ENCODE measurements at places on chromosomes 6 and 20.

DNA sequence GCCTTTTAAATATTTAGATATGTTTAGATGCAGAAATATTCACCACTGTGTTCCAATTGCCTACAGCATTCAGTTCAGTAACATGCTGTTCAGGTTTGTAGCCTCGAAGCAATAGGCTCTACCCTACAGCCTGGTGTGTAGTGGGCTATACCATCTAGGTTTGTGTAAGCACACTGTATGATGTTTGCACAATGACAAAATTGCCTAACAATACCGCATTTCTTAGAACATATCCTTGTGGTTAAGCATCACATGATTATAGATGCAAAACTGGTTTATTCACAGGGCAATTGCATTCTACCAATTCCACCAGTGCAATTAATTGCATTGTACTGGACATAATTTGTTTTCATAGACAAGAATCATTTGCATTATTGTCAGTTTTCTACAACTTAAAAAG is 7.9 kb upstream of the SLC22A16 start:
- no peak for DNase-seq

- peak; percentile 44 for DNase-seq
Measured at GRCh38 chr6:85354761-85355618, 94.9 kb upstream of the NT5E start.

- peak; percentile 33 for DNase-seq
Measured at GRCh38 chr6:6494677-6495076, 93.8 kb upstream of the LY86 start.

- DNase-seq, result no peak
Measured at GRCh38 chr6:126199466-126199865, 140.4 kb upstream of the CENPW start.

- DNase-seq, result no peak
Measured at GRCh38 chr6:81937296-81937937, 184.9 kb upstream of the TENT5A start.

DNA sequence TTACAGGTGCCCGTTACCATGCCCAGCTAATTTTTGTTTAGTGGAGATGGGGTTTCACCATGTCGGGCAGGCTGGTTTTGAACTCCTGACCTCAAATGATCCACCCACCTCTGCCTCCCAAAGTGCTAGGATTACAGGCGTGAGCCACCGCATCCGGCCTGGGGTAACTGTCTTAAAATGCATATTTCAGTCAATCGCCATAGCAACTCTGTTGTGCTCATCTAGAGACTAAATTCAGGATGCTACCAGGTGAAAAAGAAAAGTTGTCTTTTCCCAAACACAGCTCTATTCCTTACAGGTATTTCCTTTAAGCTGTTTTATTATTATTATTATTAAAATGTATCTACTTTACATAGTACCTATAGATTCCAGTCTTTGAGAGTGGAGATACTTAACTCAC is 66.6 kb downstream of the RNF182 start:
- no peak for DNase-seq

DNA sequence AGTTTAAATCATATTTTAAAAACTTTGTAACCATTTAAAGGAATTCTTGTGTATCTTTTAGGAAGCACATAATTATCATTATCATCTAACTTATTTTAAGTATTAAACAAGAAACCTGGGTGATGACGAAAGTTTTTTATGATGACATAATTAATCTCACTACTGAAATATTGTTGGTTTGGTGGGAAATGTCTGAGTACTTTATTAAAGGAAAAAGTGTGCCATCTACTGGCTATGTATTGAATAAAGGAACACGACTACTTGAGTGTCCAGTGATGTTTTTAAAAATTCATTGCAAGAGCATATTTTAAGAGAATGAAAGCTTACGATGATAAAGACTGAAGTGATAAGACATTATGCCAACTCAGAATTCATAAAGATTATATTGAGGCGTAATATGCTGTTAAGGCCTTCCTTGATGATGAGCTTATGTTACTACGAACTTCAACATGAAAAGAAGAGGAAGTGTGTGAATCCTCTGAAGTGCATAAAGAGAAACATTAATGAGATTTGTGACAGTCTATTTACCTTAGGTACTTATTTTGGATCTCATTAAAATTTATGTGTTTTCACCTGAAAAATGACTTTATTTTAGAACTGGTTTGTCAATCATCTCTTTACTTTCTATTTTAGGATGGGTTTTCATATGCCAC is 12.0 kb upstream of the TRMT11 start:
- DNase-seq, result no peak

DNA sequence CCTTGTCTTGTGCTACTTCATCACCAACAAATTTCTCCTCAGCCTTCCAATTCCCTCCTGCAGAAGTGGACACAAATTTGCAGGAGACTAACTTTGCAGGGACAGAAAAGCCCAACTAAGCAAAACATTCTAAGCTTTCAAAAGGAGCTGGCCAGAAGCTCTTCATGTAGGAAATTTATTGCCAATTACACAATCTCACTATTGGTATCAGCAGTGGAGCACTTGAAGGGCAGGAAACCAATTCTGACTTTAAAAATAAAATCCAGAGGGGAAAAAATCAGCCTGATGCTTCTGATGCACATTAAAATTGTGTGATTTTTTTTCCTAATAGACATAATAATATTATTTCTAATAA is 193.3 kb downstream of the LY86 start:
- no peak for DNase-seq

GRCh38 chr6:67535946-67536345 is 1099.1 kb upstream of the ADGRB3 start:
- no peak for DNase-seq

- DNase-seq, result no peak
Measured at GRCh38 chr20:62364911-62365736, 2.0 kb downstream of the LAMA5 start.

GRCh38 chr6:17156112-17156921 is 54.5 kb downstream of the STMND1 start:
- peak; percentile 61 for DNase-seq

- no peak for DNase-seq
Measured at GRCh38 chr6:158655569-158656450, 6.0 kb downstream of the SYTL3 start.

DNA sequence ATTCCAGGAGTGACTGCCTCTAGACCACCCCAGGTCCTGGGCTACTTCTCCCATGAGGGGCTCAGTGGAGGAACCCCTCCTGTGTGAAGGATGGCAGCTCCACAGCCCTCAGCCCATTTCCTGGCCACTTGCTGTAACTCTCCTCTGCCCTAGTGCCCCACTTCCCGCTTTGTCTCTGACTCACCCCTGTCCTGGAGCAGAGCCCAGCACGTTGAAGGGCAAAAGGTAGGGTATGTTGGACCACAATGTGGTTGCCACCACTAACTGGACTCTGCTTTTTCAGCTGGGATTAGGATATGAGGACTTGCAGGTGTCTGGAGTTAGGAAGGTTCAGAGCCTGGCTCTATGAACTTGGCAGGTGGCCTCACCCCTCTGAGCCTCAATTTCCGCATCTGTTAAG is 2.4 kb downstream of the MYBL2 start:
- no peak for DNase-seq

DNA sequence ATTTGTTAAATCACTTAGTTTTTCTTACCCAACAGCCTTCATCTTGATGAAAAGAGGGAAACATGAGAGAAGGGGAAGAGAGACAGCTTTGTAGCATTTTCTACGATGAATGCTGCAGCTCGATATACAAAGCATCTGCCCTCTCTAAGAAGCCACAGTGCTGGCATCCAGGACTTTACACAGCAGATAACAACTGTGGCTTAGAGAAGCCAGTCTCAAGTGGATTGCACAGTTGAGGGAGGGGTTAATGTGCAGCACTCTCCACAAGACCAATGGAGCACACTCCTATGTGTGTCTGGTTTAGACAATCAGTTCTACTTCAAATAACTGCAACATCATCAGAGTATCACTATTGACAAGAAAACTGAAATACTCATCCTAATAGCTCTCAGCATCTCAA is 5.8 kb downstream of the C6orf120 start:
- no peak for DNase-seq

- no peak for DNase-seq
Measured at GRCh38 chr6:21325201-21325856, 268.2 kb upstream of the SOX4 start.

DNA sequence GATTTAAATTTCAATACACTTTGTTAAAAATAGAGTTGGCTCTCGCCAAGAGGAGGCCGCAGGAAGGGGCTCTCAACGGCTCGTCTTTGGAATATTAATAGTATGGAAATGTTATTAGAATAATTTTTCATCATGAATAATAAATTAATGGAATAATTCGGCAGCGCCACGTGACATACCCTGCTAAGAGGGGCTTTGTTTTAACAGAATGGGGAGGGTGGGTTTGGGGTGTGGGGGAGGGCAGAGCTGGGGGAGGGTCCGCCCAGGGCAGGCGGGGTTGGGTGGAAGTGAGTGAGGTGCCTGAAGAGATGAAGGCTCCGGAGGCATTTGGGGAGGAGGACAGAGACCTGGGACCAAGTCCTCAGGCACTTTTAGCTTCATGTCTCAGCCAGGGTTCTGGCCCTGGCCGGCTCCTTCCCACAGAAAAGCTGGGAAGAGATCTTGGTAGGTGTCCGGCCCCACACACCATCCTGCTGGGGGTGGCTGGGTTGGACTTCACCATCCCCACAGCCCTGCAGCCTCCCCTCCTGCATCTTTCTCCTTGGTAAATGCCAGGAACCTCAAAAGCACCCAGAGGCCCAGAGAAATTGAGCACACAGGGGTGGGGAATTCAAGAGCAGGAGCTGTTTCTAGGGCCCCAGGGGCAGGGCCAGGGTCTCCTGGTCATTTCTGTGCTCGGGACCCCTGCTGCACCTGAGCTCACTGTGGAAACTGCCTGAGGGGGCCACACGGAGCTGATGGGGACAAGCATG is 93.6 kb upstream of the BHLHE23 start:
- no peak for DNase-seq

DNA sequence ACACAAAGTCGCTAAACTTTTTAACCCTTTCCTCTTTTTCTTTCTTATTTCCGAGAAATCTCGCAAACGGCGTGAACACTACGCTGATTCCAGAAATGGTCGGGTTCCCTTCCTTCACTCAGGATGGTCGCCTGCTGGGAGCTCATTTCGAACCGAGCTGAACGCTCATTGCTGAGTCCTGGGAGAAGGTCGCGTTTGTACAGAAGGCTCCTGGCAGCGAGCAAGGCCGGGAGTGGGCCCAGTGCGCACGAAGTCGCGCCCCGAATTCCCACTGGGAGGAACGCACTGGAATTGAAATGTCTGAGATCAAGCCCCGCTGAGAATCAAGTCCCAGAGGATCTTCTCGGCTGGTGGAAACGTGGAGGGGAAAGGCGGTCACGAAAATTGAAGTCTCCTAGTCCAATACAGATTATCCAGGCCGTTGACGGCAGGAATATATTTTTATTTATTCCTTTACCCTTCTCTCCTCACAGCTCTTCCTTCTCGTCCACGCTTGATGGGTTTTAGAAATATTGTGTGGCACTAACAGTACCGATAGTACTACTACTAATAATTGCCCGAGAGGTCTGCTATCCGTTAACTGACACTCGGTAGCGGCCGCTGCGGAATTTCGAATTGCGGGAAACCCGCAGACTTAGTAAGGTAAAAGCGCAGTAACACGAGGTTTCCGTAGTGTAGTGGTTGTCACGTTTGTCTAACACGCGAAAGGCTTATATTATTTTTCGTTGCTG is 207.2 kb upstream of the ZNF184 start:
- no peak for DNase-seq
